Colonic mucosa (tissue), 4 donors: ENCODE measurements at places on chromosomes 5 and 9. TPM values are rescaled to one million over a fixed set of nuclear protein-coding genes. Genes with fewer than 3 reads are reported as not detected.

Gene NSUN2
- 69.9 TPM for total RNA-seq

Gene CDC26
- 30.7 TPM for total RNA-seq

Gene PPP2R2B
- total RNA-seq, result 0.93 TPM

Gene PCDHB2
- 0.40 TPM for total RNA-seq

Gene OR1N1
- total RNA-seq, result not detected

Gene KIF27
- 3.0 TPM for total RNA-seq

Gene CDX1
- total RNA-seq, result 299 TPM

Gene EXOSC3
- 51.1 TPM for total RNA-seq

Gene PLPP7
- 1.1 TPM for total RNA-seq
